NCI-H1105 treated with DMSO at 0.1 percent for 48 hours (cell line): ENCODE measurements at places on chromosomes 7 and 10.

DNA sequence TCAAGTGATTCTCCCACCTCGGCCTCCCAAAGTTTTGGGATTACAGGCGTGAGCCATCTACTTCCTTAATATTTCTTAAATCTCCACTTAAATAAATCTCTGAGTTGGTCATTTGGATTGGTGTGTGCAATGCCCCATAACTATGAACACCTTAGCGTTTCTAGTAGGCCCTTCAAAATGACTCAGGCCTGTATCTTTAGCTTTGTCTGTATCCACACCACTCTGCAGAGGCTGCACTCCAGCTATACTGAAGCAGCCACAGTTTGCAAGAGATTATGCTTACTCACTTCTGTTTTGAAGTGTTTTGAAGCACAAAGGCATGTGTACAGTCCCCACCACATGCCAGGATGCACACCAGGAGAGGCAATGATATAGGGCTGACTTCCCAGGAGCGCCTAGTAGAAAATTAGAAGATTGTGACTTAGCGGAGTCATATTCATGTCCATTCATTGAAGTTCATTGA, 2.4 kb upstream of the ST7 start:
- DNase-seq, result no peak

DNA sequence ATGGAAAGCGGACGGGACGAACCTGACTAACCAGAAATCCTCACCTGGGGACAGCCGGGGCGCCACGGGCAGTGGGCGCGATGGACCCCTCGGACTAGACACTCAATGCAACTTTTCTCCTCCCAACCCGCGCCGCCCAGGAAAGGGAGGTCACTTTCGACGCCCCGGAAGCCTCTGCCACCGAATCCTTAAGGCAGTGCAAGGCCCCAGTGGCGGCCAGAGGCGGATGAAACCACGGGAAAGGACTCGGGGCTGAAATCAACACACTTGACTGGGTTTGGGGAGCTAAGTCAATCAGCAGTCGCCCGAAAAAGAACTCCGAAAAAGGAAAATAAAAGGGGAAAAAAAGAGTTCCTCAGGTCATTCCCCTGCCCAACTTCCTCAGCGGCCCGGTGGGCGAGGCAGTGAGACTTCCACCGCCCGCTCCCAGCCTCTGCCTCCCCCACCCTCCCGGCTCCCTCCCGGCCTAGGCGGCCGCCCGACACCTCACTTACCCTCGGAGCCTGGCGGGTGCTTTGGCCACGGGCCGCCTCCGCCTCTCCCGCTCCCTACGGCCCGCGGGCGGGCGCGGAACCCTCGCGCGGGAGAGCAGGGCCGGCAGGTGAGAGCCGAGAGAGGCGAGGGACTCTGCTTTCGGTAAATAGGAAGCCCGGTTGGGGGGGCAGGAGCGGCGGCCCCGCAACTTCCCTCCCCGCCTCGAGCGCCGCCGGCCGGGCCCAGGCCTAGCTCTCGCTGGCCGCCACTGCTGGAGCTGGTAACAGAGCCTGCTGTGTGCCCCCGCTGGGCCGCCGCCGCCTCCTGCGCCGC, 518 bp downstream of the WAPL start:
- DNase-seq, result no peak

DNA sequence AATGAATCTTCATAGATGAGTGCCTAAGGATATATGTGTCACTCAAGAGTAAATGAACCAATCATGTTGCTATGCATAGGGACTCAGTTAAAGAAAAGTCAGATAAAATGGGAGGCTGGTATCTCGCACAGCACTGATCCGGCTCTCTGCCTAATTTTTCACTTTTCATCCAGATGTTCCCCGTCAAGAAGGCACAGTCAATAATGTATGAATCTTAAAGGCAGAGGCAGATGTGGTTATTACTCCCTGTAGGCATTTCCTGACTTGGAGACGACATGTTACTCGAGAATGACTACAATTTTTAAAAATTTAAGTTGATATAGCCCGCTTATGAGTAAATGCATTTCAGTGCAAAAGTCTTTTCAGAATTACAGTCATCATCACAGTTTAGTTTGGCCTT, 113.6 kb downstream of the TBXAS1 start:
- DNase-seq, result no peak

DNA sequence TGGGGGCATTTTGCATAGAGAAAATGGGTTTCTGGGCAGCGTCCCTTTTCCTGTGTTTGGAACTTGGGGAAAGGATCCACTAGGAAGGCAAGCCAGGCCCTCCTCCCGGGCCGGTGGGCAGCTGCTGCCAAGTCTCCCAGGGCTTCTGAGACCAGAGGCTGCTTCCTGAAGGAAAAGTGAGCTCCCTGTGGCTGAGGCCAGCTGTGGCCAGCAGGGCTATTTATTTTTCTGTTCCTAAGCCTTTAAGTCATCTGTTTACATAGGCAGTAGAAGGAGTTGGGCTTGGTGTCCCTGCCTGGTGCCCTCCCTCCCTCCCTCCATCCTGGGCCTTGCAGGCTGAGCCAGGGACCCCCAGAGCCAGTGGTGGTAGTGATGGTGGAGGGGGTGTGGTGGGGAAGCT, 70.5 kb upstream of the COL13A1 start:
- DNase-seq, result no peak

DNA sequence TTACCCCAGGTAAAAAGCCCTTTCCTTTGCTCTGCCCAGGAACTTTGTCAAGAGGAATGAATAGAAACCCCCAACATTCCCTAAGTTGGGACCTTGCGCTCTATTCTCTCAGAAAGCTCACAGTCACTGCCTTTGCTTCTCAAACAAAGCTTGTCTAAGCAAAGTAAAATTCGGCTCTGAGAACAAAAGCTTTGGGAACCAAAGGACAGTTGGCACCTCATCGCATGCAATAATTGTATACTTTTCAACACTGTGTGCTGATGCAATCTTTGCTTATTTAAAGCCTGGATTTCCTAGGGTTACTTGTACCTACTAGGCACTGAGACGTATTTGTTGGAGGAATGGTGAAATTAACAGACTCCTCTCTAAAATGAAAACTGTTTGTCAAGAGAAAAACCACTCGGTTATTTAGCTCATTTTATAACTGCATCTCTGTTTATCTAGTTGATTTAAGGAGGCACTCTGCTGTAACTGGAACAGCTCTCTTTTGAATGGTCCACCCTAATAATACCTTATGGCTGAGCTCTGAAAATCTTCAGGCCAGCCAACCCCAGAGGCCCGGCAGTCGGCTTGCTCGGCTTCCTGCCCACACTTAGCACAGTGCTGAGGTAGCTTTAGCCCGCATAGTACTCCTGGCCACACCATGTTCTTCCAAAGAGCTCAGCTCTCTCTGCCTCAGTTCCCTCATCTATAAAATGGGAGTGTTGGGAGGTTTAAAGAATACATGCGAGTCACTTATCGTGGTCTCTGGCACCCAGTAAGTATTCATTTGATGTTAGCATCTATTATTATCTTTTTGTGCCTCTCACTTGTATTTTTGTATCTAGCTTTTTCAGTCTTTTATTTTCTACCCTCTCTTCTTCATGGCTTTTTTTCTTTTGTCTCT, 80.2 kb upstream of the PRR15 start:
- no peak for DNase-seq

DNA sequence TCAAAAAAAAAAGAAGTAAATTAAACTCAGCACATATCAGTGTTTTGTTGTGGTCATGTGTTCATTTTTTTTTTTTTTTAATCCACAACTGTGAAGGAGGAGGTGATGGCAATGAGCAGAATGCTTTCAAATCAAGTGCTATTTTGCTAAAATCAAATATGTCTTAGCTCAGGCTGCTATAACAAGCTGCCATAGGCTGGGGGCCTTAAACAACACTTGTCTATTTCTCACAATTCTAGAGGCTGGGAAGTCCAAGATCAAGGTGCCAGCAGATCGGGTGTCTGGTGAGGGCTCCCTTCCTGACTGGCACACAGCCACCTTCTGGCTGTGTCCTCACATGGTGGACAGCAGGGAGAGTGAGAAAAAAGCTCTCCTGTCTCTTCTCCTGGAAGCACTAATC, 203.9 kb downstream of the FAM107B start:
- no peak for DNase-seq

DNA sequence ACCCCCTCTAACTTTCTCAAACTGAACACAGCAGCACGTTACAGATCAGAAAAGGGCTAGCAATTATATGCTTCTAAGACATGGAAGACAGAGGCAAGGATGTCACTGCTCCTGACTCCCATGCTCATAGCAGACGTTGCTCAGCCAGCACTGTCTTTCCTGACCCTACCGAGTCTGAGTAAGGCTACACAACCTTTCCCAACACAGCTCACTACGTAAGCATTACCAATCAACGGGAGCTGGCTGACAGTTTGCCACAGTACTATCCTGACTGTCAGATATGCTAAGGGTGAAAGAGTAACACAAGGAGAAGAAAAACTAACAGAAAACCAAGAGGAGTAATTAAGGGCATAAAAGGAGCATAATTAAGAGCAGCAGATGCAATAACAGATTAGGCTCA, 171.2 kb downstream of the CHCHD3 start:
- DNase-seq, result no peak

DNA sequence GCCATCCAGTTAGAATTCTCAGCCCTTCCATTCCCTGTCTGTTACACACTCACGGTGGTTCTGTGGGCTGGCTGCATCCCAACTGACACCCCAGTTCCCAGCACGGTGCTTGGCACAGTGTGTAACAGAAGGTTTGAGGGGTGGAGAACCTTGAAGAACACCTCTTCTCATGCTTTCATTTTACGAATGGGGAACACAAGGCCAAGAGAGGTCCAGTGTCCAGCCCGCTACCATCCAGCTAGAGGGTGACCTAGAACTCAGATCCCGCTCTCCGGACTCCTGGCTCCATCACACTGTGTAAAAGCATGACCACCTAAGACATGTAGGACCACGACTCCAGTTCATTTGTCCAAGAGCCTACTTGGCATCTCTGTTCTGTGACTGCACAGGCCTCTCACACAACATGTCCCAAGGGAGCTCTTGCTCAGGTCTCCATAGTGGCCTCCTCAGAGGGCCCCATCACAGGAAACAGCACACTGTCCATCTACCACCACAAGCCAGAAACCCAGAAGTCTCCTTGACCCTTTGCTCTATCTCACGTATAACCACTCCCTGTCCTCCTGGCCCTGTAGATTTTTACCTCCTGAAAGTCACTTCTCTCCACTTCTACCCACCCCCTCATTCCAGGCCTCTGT, 2.8 kb upstream of the CDH23 start:
- no peak for DNase-seq

- DNase-seq, result no peak
These were observed 576.4 kb downstream of the GRID1 start for GRCh38 chr10:85789982-85790789.

- no peak for DNase-seq
These were observed 348.6 kb upstream of the ZNF32 start for GRCh38 chr10:43997330-43997729.

DNA sequence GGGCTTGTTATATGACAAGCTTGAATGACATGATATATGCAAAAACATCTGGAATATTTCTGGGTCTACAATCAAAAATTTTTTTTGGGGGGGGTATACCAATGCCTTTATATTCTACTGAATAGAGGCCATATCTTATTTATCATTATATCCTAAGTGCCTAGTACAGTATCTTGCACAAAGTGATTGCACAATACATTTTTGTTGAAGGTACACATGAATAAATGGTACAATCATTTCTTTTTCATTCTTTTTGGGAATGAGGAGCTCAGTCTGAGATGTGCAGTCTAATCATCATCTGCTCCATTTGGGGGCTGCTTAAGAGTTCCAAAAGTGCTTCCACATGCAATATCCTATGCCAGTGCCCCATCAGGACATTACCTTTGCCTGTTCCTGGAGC, 214.6 kb downstream of the KIF20B start:
- no peak for DNase-seq

DNA sequence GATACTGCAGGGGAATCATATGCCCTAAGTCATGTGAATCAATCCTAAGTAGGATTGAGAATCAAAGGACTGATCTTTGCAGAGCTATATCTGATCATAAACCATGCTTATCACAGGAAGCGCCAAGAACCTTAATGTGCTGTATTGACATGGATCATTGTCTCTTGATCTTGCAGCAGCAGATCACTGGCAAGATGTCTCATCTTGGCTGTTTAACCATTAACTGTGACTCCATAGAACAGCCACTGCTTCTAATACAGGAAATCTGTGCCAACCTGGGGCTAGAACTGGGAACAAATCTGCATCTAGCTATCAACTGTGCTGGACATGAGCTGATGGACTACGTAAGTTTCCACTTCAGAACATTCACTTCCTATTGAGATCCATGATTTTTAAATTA, 21.6 kb downstream of the ENO4 start:
- DNase-seq, result no peak

DNA sequence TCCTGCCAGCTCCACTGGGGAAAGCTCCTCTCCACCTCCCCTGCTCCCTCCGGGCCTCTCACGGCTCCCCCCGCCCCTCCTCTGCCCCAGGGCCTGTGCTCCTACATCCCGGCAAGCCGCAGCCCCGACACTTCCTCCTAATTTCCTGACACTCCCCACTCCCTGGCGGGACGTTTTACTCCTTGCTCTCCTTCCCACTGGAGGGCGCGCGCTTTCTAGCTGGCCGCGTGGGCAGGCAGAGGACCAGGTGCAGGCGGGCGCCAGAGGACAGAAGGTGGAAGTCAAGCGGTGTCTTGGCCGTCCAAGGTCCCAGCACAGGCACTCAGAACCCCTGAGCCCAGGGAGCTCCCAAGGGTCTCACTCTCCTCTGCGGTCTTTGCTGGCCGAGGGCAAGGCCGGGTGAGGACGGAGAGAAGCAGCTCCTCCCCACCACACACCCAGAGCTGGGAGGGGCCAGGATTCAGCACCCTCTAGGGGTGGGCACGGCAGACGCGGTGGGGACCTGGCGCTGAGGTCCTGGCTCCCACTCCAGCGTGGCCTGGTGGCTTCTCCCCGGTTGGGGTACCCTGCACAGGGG, 19.1 kb downstream of the ADAM8 start:
- no peak for DNase-seq

- DNase-seq, result peak; percentile 23
These were observed 124.3 kb downstream of the THSD7A start for GRCh38 chr7:11707606-11708193.
